Stimulated activated CD4-positive, alpha-beta T cell treated with anti-CD3 and anti-CD28 coated beads, Interleukin-1b, Interleukin-23, amount 100 ng/mL, for 4 hours (primary cell): ENCODE measurements at places on chromosomes 11 and 22.

DNA sequence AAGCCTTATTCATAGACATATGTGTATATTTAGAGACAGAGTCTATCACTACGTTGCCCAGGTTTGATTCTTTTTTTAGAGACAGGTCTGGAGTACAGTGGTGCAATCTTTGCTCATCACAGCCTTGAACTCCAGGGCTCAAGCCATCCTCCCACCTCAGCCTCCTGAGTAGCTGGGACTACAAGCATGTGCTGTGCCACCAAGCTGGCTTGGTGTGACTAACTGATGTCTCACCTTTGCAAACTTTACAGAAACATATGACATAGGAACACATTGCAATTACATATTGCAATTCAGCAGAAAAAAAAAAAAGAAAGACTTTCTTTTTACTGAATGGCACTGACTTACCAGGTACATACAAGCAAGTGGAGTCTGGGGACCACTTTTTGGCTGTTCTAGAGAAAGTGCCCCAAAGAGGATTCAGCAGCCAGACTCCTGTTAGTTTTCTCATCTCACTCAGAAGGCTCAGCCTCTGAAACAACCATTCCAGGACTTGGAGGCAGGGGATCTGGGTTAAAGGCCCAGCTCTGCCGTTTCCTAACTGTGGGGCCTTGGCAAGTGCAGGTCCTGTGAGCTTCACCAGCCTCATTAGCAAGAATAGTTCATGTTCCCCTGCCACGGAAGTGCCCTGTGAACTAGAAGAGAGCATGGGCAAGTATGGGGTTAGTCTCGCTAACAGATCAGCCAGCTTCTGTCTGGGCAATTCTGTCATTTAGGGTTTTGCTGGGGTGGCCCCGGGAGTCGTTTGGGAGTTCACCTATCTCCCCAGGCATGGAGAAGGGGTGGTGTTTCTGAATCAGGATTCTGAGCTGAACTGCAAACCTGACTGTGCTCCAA, 11.3 kb upstream of the NFAM1 start:
- no peak for DNase-seq

- DNase-seq, result no peak
These were observed 12.5 kb downstream of the SLC6A5 start for GRCh38 chr11:20611892-20612291.

DNA sequence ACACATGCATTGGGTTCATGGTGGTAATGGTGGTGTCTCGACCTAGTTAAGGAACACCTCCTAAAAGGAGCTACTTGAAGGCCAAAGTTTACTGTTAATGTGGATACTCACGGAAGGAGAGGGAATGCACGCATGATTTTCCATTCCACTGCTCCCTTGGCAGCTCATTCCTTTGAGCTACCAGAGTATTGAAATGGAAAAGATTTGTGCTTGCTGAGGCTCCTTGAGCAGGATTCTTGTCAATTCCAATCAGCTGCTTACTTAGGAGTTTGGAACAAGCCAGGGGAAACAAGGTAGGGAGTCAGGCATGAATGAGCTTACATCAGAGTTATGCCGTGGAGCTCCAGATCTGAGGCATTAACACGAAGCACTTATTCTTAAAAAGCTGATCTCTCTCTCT, 108.8 kb downstream of the GRIA4 start:
- DNase-seq, result no peak

- DNase-seq, result no peak
These were observed 14.6 kb upstream of the NRGN start for GRCh38 chr11:124724979-124725718.
